ENCODE measurements at places on chromosomes 16 and 17.

GRCh38 chr17:17500999-17501605 is 4.9 kb upstream of the RASD1 start:
- no peak for DNase-seq

- no peak for DNase-seq
These were observed 2.0 kb upstream of the LPO start for GRCh38 chr17:58236394-58236793.

DNA sequence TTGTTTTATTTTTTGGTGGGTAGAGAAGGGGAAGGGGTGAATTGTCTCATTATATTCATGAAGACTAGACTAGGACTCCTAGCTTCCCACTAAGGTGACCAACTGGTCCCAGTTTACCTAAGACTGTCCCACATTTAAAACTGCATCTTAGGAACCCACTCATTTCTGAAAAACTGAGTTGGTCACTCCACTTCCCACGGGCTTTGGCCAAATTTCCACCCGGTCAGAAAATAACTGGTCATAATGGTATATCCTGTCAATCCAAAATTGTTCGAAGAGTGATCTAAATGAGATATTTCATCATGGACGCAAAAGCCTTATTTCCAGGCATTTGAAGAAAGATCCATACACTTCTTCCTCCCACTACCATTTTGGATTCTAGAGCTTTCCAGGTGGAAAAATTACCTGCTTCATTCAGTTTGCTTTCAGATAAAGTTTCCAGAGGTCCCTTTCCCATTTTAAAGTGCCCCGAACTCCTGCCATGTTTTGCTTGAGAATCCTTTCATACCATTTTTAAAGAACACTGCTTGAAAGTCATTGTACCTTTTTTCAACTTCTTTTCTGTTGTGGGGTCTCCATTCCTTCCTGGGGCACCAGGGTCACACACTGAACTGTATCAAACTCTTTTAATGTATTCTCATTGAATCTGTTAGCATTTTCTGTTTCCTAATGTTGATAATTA is 21.8 kb upstream of the ZFHX3 start:
- no peak for DNase-seq

DNA sequence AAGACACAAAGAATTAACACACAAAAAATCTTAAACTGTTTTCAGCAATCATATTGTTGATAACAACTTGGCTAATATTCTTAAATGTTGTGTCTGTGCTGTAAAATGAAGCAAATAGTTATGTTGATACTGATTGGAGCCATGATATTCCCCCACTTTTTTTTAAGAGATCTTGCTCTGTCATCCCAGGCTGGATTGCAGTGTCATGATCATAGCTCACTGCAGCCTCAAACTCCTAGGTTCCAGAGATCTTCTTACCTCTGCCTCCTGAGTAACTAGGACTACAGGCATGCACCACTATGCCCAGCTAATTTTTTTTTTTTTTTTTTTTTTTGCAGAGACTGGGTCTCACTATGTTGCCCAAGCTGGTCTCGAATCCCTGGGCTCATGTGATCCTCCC is 26.0 kb downstream of the BBS2 start:
- no peak for DNase-seq

- no peak for DNase-seq
These were observed 24.7 kb downstream of the KDM8 start for GRCh38 chr16:27228045-27228444.

DNA sequence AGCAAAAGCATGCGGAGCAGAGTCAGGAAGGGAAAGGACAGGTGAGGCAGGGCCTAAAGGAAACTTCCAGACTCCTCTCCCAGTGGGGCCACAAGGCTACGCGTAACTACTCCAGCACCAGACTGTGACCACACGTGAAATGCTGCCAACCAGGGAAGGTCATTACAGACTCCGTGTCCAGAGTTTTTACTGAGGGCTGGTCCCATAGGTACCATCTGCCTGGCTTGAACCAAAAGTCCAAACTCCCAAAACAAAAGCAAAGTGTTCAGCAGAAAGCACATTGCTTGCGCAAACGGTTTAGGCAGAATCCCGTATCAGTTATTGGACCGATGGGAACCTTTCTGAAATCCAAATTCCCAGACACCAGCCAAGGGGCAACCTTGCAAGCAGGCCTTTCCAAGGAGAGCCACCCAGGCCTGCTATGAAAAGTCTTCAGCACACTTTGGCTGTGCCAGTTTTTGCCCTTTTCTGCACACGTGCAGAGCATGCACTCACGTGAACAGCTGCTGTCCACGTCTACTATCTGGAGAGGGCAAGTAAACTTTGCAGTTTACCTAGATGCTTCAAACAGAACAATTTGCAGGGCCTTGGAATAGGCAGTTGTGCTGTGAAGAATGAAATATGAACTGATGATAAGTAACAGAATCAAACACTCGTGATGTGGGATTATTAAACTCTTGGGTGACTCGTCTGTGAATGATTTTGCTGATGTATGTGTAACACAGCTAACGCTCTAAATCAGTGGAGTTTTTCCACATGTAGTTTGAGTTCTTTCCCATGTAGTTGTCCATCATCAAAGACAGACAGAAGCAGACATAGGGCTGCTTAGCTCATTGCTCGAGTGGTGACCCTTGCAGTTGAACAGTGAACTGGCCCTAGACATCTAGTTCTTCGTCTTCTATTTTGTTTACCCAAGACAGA is 58.1 kb upstream of the CRISPLD2 start:
- no peak for DNase-seq

Measured in NCI-H1105 (cell line).